ENCODE measurements at places on chromosomes 2 and 18. TPM values are rescaled to one million over a fixed set of nuclear protein-coding genes. Genes with fewer than 3 reads are reported as not detected.

DNA sequence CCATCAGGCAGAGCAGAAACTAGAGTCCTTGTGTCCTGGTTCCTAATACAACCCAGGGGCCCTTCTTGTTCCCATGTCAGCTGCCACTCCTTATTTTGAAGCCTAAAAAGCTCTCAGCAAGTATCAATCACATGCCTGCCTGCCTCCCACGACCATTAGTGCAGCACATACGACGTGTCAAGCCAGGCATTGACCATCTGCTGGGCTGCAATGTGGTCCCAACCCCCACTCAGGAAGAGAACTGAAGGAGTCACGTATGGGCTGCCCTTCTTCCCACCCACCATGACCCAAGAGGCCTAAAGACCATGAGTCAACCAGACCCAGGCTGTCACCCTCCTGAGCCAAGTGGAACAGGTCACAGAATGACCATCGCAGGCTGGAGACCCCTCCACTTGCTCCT is 98.8 kb downstream of the KLHL29 start:
- no peak overlapping the region for H3K4me3 ChIP-seq
- H3K36me3 ChIP-seq, result no peaks in the 10 kb centered on the region
- peaks cover 5% of the 10 kb centered on the region for H3K27me3 ChIP-seq
- H3K27ac ChIP-seq, result no peak overlapping the region

- peaks cover 66% of the 10 kb centered on the region for H3K4me1 ChIP-seq
- no peak overlapping the region for H3K27ac ChIP-seq
- H3K36me3 ChIP-seq, result no peaks in the 10 kb centered on the region
- no peak for DNase-seq
These were observed 15.6 kb downstream of the ATOH8 start for GRCh38 chr2:85769236-85769982.

- no peak for DNase-seq
- no peaks in the 10 kb centered on the region for H3K4me1 ChIP-seq
- no peak overlapping the region for H3K27ac ChIP-seq
- H3K36me3 ChIP-seq, result peaks cover 6% of the 10 kb centered on the region
- H3K27me3 ChIP-seq, result peaks cover 19% of the 10 kb centered on the region
These were observed 59.7 kb downstream of the NPPC start for GRCh38 chr2:231866450-231866849.

DNA sequence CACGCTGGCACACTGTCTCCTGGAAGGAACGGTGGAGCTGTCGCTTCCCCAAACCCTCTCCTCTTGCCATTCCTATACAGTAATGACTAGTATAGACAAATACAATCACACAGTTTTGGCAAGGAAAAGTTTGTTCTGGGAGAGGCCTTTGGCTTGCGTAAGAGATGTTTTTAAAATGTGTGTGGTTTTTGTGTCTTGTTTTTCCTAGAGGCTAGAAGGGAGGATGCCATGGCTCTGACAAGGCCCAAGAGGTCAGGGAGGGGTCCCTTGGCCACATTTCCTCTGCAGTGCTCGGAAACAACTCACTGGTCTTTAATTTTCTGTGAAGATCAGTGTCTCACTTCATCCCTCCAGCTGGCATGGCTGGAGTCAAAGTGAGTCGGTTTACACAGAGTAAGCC is 195.9 kb downstream of the SH3RF3 start:
- H3K36me3 ChIP-seq, result peaks cover 5% of the 10 kb centered on the region
- peaks cover 97% of the 10 kb centered on the region for H3K4me1 ChIP-seq
- DNase-seq, result no peak

- no peak for DNase-seq
- H3K36me3 ChIP-seq, result no peaks in the 10 kb centered on the region
- peak overlapping the region; percentile 9 for H3K4me3 ChIP-seq
- H3K27ac ChIP-seq, result peak overlapping the region; percentile 90
- H3K4me1 ChIP-seq, result peaks cover 86% of the 10 kb centered on the region
These were observed 19.5 kb upstream of the GLS start for GRCh38 chr2:190860985-190861680.

DNA sequence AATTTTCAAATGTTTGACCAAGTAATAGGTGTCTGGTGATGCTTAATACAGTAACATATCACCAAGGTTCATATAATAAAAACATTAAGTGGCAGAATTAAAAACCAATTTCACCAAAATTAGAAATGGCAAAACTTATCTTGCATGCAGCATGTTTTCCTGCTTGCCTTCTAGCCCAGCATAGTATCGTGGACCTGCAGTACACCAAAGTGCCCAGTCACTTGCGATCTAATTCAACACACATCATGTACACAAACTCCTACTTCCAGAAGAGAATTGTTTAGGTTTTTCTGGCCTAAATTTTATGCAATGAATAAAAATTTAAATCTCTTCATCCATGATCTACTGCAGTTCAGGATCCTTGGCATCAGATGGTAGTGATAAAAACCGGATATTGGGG is 28.9 kb downstream of the LPIN2 start:
- peaks cover 95% of the 10 kb centered on the region for H3K4me1 ChIP-seq
- H3K36me3 ChIP-seq, result peaks cover 2% of the 10 kb centered on the region
- H3K27ac ChIP-seq, result peak overlapping the region; percentile 51
- DNase-seq, result no peak
- no peaks in the 10 kb centered on the region for H3K27me3 ChIP-seq
- H3K4me3 ChIP-seq, result no peak overlapping the region

GRCh38 chr2:24943427-24944053 is 23.5 kb upstream of the ADCY3 start:
- no peak overlapping the region for H3K27ac ChIP-seq
- DNase-seq, result no peak
- no peak overlapping the region for H3K4me3 ChIP-seq
- no peaks in the 10 kb centered on the region for H3K27me3 ChIP-seq
- no peaks in the 10 kb centered on the region for H3K4me1 ChIP-seq

GPR75 gene
- 1.2 TPM for total RNA-seq

- no peak overlapping the region for H3K27ac ChIP-seq
- H3K4me3 ChIP-seq, result no peak overlapping the region
- H3K27me3 ChIP-seq, result no peaks in the 10 kb centered on the region
These were observed 237.0 kb downstream of the NYAP2 start for GRCh38 chr2:225636558-225636957.

DNA sequence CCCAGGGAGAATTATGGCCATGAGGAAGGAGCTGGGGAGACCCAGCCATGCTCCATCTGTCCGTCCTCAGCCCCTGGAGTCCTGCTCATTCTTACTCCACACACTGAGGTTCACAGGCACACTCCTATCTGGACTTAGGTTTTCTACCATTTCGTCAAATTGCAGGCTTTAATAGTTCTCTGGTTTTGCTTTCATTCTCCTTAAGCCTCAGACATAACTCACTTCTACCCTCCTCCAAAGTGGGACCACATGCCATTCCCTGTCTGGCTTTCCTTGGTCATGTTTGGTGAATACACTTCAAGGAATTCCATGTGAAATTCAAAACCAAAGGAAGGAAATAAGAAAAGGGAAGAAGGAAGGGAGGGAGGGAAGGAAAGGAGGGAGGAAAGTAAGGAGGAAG is 115.7 kb downstream of the CMPK2 start:
- peaks cover 3% of the 10 kb centered on the region for H3K27me3 ChIP-seq
- no peak overlapping the region for H3K27ac ChIP-seq

- no peaks in the 10 kb centered on the region for H3K27me3 ChIP-seq
- DNase-seq, result no peak
- peaks cover 52% of the 10 kb centered on the region for H3K4me1 ChIP-seq
- H3K36me3 ChIP-seq, result no peaks in the 10 kb centered on the region
These were observed 159.6 kb upstream of the NOSTRIN start for GRCh38 chr2:168642873-168643272.

CBLN2 gene
- total RNA-seq, result 3.7 TPM

Data from chondrocyte (in vitro differentiated cells).